CD4-positive, alpha-beta T cell treated with Interleukin-15 for 1 hour (primary cell): ENCODE measurements at places on chromosomes 5 and 9.

DNA sequence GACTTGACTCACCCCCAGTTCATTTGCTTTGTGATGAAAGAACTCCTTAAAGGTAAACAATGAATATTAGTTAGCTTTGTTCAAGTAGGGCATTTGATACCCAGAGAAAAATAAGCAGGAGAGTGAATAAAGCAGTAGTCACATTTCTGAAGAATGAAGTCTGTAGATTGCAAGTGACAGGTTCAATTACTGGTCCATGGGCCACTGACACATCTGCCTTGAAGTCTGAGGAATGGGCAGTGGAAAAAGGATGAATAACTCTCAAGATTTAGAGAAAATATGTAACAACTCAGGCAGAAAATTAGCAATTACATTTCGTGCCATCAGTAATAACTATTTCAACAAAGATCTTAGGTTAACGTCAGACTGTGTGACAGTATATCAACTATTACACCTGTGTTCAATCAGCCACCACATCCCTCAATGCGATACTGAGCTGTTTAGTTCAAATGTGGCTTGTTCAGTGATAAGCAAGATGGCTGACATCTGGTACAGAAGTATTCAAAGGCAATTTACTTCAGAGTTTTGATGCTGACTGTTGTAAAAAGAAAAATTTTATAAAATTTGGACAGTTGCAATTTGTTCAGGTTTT lies 1890.7 kb upstream of the NUDT12 start:
- no peak for DNase-seq

- no peak for DNase-seq
These were observed 582.4 kb upstream of the C9orf72 start for GRCh38 chr9:28155671-28156070.

DNA sequence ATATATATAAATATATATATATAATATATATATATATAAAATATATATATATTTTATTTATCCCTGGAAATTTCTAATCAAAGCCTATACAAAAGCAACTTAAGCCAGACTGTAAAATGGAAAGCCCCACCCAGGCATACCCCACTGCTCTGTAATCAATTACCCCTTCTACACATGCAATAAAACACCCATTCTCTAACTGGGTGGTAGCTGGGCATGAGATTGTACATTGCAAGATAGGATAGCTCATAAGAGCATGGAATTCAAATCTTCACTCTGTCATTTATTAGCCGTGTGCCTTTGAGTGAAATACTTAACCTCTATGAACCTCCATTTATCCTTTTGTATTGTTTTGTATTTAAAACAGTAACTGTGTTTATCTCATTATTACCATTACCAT lies 405.3 kb upstream of the SLC30A5 start:
- no peak for DNase-seq

GRCh38 chr5:18745988-18746615 lies 1111.8 kb downstream of the TAF11L14 start:
- DNase-seq = peak; percentile 62

DNA sequence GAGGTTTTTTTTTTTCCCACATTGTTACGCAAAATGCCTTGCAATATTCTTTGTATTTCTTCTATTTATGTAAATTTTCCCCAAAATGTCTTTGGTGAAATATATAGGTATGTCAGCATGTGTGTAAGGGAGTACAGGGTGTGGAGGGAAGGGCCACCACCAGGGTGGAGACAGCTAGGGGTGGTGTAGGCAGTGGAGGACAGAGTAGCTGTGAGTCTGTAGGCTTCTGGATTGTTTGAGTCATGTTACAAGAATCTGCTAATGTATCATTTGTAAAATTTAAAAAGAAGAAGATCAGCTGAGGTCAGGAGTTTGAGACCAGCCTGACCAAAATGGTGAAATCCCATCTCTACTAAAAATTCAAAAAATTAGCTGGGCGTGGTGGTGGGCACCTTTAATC lies 175.5 kb downstream of the NXNL2 start:
- DNase-seq = no peak
